ENCODE measurements at places on chromosomes 12 and 14.
A peak's percentile ranks its signal among the peaks of the same experiment; 100 is the strongest.

GRCh38 chr12:122889761-122890520 is 6.0 kb downstream of the VPS37B start:
- DNase-seq = no peak

- DNase-seq = no peak
Measured at GRCh38 chr12:111488271-111488670, 82.5 kb downstream of the SH2B3 start.

DNA sequence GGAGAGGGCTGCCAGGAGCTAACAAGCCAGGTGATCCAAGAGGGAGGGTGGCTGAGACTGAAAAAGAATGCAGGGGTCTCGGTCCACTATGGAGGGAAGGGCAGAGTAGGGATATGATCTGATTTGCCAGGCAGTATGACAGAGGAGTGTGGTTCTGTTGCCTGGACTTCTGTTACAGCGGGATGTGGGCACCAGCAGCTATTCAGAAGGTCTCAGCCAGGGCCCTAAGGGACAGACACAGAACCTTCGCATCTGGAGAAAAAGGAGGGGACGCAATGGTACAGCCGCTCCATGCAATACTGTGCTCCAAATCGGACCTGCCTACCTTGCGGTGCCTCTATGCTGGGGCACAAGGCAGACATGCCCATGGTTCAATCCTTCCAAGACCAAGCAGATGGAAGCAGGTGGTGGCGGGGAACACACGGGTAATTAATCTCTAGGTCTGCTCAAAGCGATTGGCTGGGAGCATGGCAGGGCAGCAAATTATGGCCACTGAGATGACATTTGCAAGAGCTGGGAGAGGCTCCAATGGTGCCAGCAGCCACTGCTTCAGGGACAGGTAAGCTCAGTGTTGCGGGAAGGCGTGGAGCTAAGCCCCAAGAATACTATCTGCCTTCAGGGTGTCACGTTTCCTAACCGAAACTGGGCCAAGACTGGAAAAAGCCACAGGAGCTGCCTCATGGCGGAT is 185.5 kb downstream of the FOXN3 start:
- DNase-seq = no peak

DNA sequence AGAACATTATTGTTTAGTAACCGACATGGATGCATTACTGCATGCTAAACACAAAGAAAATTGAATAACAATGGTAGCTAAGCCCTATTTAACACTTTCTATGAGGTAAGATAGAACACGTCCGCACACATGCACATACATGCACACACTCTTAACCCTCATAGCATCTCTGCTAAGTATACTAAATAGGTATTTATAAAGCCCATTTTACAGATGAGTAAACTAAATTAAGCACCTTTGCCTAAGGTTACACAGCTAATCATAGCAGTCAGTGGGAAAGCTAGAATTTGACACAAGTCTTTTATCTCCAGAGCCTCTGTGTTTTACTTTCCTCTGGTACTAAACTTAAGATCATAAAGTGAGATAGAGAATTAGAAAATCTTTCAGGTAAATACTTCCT is 435.0 kb downstream of the EGLN3 start:
- DNase-seq = no peak

DNA sequence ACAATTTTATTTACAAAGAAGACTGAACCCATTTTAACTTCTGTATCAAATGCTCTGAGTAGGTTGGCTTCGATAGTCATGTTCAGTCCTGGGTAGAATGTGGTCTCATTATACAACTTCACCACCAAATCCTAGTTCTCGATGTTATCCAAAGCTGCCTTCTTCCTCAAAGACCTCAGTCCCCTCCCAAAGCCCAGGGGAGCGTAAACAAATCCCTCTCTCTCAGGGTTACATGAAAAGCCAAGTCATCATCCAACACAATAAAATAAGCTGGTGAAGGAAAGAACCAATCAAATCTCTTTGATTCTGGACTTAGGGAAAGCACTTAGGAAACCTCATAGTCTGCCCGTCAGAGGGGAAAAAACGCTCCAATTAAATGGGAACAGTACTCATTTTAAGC is 9.1 kb downstream of the PTCSC3 start:
- DNase-seq = no peak

GRCh38 chr12:4323396-4323795 is 2.4 kb downstream of the TIGAR start:
- no peak for DNase-seq

DNA sequence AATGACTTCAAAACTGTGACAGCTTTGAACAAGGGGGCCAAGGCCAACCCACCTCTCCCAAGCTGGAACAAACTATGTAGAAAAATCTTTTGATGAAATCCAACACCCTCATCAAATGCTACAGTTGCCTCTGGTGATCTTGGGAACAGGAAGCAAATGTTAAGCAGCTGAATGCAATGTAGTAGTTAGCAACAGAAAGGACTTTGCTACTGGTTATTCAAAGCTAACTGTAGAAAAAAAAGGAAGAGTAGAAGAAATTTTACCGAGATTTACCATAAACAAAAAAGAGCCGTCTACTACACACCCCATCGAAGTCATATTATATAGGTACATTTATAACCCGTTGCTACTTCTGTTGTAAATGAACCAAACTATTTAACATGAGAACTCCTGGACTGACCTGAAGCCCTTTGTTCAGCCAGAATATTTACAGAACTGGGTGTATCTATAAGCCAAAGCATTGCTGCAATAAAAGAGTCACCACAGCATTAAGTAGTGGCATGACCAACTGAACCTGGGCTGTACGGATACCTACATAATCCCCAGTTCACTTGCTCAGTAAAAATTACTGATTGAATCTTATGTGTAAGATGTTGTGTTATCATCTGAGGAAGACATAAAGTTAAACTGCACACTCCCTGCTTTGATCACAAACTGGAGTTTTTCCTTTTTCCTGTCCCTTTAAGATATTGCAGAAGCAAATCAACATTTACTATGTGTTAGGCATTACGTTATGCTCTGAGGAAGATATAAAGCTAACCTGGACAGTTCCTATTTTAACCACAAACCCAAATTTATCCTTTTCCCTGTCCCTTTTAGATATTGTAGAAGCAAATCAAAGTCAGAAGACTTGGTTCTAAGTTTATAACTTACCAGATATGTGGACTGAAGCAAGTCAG is 25.1 kb downstream of the SYNJ2BP start:
- DNase-seq = no peak

- no peak for DNase-seq
Measured at GRCh38 chr14:69537900-69538299, 36.8 kb downstream of the CCDC177 start.

- no peak for DNase-seq
Measured at GRCh38 chr12:120367233-120367923, 1.6 kb downstream of the MSI1 start.

GRCh38 chr14:99632410-99633035 is 12.4 kb upstream of the HHIPL1 start:
- no peak for DNase-seq

DNA sequence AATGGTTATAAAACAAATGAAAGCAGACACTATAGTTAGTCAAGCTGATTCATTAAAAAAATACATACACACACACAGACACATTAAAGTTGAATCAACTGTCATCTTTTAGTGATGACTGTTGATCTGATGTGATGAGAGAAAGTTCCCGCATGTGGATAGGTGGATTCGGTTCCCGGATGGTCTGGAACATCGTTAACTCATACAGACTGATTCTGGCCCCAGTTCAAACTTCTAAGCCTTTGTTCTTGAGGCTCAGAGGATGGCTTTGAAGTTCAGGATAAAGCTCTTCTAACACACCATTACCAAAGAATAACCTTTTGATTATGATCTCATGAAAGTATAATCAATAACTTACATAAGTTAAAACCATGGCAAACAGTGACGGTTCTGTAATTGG is 27.5 kb downstream of the WIF1 start:
- DNase-seq = no peak

DNA sequence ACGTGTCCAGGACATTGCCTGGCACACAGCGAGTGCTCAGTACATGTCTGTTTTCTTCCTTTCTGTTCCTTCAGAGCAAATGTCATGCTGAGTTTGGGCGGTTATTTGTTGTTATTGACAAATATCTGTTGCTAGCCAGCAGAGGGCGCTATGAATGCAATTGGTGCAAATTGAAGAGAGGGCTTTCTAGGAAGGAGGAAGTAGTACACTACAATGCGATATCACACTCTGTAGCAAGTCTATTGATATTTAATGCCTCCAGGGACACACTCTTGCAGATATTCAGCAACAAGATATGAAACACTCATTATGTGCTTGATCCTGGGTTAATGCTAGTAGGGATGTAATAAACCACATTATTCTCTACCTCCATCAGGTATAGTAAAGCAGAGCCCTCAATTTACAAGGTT is 267.3 kb upstream of the SRRM4 start:
- peak; percentile 72 for DNase-seq

DNA sequence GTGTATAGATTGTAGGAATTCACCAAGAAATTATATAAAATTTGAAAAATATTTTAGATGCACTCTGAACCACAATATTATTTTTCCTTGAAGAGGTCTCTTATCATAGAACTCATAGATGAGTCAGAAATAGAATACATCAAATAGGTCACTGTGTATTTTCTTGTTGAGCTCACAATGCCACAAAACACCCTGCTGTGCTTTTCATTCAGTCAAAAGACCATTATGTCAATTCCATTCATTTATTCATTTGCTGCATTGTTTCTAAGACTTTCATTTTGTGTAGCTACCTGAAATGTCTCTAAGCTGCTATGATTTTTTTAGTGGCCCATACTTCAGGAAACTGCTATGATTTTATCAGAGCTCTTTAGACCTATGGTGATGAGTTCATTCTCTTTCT is 231.9 kb upstream of the AVPR1A start:
- no peak for DNase-seq

DNA sequence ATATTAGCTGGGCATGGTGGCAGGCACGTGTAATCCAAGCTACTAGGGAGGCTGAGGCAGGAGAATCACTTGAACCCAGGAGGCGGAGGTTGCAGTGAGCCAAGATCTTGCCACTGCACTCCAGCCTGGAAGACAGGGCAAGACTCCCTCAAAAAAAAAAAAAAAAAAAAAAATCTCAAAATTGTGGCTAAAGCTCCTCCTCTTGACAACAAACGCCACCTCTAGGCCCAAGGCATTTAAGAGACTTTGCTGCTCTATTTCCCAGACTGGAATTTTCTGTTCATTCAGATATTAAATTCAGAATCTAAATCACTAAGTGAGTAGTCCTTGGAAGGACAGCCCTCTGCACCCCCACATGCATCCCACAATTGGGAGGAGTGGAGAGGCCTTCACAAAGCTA is 1.4 kb downstream of the ZFYVE1 start:
- no peak for DNase-seq

GRCh38 chr14:63638493-63638892 is 3.2 kb downstream of the WDR89 start:
- no peak for DNase-seq

GRCh38 chr12:57749061-57749460 is 3.0 kb downstream of the CDK4 start:
- no peak for DNase-seq

DNA sequence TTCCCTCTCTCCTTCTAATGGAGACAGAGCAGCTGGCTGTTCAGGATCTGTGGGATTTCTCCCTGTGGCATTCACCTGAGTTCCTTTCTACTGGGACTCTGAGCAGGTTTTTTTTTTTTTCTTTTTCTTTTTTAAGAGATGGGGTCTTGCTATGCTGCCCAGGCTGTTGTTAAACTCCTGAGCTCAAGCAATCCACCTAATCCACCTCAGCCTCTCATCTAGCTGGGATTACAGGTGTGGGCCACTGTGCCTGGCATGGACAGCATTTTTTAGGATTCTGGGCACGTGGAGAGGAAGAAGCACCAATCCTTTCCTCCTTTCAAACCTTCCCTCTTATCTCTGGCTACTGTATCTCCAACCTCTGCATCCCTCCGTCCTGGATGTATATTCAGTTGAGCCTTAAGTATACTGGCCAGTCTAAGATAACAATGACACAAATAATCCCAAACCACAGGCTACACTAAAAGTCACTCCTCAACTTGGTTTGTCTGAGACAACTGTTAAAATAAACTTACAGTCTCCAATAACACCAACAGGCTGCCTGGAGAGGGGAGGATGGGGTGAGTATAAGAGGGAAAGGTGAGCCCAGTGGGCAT is 16.4 kb upstream of the CELA1 start:
- DNase-seq = no peak

GRCh38 chr14:79809849-79810612 is 401.3 kb downstream of the DIO2 start:
- no peak for DNase-seq

DNA sequence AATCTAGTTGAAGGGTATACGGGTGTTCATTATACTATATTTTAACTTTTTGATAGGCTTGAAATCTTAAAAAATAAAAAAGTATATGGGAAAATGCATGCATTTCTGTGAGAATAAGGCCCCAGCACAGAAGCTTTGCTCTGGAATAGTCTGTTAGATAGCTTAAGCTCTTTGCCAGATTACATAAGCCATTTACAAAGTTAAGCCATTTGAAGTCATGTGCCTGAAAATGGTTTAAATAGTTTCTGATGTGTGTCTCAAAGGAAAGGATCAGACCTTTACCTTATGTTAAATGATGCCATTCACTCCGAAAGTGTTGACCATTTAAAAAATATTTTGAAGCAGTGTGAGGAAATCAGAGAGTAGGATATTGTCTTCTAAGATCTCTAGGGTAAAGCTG is 51.3 kb downstream of the WASHC4 start:
- no peak for DNase-seq

DNA sequence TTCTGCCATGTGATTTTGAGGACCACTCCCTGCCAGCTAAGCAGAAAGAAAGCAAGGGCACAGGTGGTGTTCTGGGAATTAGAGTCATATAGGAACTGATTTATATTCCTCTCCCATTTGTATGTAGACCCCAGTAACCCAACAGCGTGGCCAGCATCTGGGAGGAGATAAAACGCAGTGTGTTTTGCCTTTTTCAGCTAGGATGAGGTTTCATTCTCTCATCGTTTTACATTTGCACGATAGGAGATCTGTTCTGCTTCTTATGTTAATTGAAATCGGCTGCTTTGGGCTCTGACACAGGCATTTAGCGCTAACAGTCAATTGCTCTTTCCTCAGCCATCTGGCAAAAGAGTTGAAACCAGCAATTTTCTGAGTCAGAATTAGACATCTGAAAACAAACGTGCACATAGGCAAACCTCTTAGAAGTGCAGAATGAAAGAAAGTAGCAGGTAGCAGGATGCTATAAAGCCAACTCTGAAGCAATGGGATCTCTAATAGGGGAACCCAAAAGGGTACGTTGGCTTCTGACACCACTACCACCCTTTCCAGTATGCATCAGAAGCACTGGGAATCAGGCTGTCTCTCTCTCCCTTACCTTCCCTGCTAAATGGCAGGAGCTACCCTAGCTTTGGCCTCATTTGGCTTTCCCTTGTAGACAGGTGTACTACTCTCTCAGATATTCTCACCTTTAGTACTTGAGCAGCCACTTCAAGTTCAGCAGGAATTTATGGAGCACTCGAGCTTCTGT is 219.1 kb downstream of the PHLDA1 start:
- no peak for DNase-seq

DNA sequence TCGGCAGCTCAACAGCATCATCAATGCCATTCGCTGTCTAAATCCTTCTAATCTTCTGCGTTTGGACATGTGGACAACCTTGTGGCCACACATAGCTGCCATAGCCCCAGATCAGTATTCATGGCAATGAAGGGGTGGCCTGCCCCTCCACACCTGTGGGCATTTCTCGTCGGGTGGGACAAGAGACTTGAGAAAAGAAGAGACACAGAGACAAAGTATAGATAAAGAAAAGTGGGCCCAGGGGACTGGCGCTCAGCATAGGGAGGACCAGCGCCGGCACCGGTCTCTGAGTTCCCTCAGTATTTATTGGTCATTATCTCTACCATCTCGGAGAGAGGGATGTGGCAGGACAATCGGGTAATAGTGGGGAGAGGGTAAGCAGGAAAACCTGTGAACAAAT is 42.3 kb downstream of the MAGOHB start:
- no peak for DNase-seq

All from SJCRH30 (cell line).